Hippocampal formation (tissue), 2 donors: ENCODE measurements at places on chromosomes 7 and 10.

DNA sequence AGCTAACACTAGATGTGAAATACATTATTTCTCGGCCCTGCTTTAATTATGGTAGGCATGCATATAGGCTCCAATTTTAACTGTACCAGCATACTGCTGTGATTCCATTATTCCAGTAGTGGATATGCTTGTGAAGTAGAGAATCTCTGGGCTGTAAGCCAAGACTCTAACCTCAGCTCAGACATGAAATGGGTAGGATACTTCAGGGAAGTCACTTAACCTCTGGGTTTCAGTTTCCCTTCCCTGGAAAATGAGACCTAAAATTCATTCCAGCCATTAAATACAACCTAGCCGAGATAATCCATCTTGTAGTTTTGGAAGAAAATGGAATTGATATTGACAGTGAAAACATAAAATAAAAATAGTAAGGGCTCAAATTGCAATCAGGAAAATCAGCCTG lies 59.6 kb upstream of the TRIL start:
- no peak for DNase-seq

GRCh38 chr10:96743988-96744585 lies 23.8 kb upstream of the PIK3AP1 start:
- no peak for DNase-seq

GRCh38 chr10:86290933-86291615 lies 75.5 kb downstream of the GRID1 start:
- no peak for DNase-seq

DNA sequence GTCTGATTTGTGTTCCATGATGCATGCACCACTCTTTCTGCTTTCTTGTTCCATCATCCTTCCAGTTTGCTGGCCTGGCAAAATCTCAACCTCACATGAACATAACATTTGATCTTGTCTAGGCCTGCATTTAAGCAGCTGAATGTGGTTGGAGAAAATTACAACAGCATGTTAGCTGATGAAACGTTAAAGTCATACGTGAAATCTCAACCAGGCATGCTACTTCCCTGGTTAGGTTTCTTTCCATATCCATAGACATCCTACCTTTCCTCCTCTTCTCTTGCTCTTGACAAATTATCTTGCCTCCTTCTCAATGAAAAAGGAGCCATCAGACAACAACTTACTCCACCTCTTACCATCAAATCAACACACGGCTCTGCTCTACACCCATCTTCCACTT lies 153.6 kb downstream of the C1GALT1 start:
- DNase-seq, result no peak

DNA sequence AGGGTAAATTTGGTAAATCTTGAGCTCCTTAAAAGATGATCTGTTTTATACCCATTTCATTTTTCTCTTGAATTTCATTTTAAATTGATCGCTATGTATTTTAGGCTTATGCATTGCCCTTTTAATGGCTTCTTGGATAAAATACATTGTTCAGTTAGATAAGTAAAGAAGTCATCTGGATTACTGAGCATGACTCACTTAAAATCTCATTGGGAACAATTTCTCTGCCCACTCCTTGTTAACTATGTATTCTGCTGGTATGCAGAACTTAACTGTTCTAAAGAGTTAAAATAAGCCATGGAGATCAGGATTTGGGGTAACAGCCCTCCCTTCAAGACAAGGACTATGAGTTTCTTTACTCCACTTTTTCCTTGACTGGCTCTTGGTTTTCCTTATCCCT lies 134.2 kb downstream of the SND1 start:
- no peak for DNase-seq

DNA sequence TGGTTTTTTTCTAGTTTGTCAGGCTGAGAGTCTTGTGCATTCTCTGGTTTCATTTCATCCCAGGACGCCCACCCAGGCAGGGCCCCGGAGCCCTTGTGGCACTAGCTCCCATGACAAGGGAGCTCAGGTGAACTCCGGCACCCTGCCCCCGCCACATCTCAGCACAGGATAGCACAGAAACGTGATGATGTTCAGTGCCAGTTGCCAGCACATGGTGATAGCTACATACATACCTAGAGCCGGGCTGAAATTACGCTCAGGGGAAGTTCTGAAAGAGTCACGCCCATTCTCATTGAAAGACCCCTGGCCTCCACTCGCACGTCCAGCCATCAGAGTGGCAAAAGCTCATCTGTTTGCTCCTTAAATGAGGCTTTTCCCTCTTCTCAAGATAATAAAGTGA lies 273.7 kb downstream of the PTPRN2 start:
- DNase-seq, result no peak

DNA sequence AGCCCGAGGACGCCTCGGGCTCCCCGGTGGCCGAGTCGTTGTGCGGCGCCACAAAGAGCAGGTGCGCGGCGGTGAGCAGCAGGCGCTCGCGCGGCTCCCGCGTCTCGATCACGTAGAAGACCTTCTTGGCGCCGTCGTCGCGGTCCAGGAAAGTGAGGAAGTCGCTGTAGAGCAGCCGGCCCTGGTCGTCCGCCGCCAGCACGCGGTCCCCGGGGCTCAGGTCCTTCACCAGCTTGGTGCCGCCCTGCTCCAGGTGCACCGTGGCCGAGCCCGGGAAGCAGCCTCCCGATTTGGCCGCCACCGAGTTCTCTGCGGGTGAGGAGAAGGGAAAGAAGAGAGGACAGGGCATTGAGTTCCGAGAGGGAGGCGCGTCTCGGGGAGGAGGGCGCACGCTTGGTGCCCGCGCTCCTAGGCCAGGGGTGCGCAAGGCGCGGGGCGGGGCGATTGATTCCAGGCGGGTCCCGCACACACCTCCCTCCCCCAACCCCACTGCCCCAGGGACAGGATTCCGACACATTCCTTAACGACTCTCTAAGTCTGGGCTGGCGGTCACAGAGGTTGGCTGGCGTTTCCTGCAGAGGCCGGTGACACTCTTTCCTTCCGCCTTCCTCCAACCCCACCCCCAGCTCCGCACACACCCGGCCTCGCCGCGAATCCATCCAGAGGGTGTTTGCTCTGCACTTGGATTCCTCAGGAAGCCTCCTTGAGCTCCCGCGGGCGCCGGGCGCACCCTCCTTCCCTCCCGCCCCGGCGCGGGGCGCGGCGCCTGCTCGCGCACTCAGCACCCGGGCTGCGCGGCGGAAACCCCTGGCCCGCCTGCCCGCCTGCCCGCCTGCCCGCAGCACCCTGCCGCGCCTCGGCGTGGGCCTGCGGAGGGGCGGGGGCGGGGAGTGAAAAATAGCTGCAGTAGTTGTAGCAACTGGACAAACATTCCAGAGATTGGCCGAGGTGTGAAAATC lies 8.6 kb downstream of the SHH start:
- no peak for DNase-seq

- DNase-seq, result no peak
Measured at GRCh38 chr7:116277070-116277469, 66.7 kb downstream of the TES start.

GRCh38 chr7:122689346-122690109 lies 9.4 kb downstream of the RNF133 start:
- DNase-seq, result no peak

DNA sequence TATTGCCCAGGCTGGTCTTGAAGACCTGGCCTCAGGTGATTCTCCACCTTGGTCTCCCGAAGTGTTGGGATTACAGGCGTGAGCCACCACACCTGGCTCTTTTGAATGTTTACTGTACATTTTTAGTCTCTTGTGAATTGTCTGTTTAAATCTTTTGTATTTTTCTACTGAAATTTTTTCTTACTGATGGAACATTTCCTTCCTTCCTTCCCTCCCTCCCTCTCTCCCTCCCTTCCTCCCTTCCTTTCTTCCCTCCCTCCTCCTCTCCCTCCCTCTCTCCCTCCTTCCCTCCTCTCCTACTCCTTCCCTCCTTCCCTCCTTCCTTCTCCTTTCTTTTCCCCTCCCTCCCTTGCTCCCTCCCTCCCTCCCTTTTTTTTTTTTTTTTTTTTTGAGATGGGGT lies 58.0 kb downstream of the DAGLB start:
- DNase-seq, result no peak

GRCh38 chr10:3869036-3869435 lies 84.0 kb upstream of the KLF6 start:
- DNase-seq, result no peak

DNA sequence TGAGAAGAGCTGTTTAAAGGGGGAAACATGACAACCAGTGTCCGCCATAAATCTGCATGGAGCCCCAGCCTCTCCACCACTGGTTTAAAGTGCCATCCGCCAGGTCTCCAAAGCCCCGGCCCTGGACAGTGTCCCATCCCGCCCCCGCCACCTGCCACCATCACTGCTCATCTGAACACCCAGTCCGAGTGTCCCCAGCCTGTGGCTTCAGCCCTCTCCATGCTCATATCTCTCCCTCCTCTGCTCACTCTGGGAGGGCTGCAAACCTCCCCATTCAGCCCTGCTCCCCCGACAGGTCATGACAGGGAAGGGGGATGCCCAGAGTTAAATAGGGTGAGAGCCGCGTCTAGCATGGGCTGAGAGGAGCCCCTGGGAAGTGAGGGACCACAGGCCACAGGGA lies 266.2 kb downstream of the DNAJB6 start:
- no peak for DNase-seq

GRCh38 chr10:72315054-72315453 lies 39.7 kb downstream of the DNAJB12 start:
- no peak for DNase-seq

GRCh38 chr7:94656925-94657731 lies 1.2 kb upstream of the SGCE start:
- DNase-seq, result peak; percentile 47

DNA sequence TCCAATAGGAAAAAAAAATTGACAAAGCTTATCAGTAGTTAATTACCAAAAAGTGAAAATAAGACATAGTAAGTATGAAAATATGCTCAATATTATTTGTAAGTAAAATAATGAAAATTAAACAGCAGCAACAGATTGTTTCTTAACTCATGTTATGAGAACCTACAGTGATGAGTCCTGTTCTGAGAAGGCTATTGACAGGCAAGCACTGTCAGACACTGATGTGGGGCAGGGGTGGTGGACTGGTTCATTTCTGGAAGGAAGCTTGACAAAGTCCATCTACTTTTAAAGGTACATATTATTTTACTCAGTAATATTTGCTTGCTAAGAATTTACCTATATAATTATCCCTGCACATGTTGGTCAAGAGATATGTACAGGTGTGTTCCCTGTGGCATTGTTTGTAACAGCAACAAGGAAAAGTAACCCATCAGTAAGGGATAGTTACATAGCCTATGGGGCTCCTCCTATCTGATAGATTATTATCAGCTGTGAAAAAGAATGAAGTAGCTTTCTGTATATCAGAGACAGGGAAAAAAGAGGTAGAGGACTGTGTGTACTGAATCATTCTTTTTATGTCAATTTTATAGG lies 161.6 kb downstream of the RTKN2 start:
- DNase-seq, result no peak

GRCh38 chr7:53013925-53014324 lies 21.5 kb upstream of the POM121L12 start:
- no peak for DNase-seq

GRCh38 chr7:12635830-12636229 lies 51.6 kb upstream of the ARL4A start:
- no peak for DNase-seq
